ENCODE measurements at places on chromosomes 6 and 20.

GRCh38 chr20:11891077-11891775, 26.5 kb upstream of the BTBD3 start:
- peak; percentile 4 for DNase-seq

- DNase-seq, result no peak
Measured at GRCh38 chr6:124283486-124283885, 479.8 kb downstream of the NKAIN2 start.

GRCh38 chr6:137246791-137247202, 27.6 kb upstream of the IFNGR1 start:
- no peak for DNase-seq

DNA sequence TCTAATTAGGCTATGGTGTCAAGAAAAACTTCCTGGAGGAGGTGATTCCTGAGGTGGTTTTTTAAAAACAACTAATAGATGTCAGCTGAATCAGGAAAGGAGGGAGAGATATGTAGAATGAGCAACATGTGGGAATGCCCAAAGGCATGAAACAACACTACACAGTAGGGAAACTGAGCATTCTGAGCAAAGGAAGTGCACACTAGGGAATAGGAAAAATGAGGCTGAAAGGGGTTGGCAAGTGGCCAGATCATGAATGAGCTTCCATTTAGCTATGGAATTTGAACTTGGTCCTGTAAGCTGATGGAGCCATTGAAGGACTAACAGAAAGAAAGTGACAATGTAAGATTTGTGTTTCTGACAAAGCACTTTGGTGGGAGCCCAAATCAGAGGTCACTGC, 16.9 kb upstream of the SLC35F1 start:
- no peak for DNase-seq

- DNase-seq, result no peak
Measured at GRCh38 chr6:45094831-45095230, 233.3 kb upstream of the RUNX2 start.

DNA sequence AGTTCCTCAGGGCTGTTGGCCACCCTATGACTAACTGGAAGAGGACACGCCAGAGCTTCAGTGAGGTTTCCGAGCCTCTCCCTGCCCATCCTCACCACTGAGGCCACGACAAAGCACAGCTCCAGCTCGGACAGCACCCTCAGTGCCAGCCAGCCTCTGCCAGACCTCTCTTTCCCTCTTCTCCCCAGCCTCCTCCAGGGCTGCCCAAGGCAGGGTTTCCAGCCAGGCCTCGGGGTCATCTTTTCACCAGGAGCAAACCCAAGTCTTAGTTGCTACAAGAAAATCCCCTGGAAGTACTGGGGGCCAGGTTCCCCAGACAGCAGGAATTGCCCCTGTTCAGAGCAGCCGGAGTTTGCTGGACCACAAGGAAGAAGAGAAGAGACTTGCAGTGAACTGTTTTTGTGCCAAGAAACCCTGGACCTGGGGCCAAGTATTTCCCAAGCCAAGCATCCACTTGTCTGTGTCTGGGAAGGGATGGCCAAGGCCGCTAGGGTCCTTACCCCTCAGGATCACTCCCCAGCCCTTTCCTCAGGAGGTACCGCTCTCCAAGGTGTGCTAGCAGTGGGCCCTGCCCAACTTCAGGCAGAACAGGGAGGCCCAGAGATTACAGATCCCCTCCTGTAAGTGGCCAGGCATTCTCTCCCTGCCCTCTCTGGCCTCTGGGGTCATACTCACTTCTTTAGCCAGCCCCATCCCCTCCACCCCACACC, 41.6 kb downstream of the PLAGL2 start:
- no peak for DNase-seq

DNA sequence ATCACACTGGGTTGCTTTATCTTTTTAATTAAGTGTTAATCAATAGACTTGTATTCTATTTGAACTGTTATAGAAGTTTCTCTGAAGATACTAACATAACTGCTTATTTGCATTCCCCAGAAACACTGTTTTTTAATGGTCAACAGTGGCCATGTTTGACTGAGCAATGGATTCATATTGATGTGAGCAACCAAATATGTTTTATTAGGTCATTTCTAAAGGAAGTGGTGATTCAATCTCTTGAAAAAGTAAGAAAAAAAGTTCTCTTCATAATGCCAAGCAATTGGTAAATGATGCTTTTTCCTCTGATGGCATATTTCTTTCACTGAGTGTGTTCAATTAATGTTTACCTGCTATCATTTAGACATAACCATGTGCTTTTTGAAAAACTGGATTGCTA, 593.0 kb upstream of the CITED2 start:
- no peak for DNase-seq

DNA sequence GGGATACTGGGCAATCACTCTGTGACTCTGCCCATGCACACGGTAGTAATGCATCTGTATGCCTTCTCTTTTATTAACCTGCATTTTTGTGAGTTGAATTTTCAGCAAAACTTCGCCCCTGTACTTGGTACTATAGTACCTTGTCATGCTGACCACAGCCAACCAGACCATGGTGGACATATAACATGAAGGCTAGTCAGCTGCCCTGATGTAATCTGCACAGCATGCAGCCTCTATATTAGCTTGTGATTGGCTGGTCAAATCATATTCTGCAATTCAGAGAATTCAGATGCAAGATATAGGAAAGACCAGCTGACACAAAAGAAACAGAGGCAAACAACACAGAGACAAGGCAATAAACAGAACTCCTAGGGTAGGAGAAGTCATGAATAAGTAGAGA, 200.9 kb upstream of the JARID2 start:
- no peak for DNase-seq

- DNase-seq, result no peak
Measured at GRCh38 chr20:58650181-58650775, 805 bp upstream of the STX16 start.

DNA sequence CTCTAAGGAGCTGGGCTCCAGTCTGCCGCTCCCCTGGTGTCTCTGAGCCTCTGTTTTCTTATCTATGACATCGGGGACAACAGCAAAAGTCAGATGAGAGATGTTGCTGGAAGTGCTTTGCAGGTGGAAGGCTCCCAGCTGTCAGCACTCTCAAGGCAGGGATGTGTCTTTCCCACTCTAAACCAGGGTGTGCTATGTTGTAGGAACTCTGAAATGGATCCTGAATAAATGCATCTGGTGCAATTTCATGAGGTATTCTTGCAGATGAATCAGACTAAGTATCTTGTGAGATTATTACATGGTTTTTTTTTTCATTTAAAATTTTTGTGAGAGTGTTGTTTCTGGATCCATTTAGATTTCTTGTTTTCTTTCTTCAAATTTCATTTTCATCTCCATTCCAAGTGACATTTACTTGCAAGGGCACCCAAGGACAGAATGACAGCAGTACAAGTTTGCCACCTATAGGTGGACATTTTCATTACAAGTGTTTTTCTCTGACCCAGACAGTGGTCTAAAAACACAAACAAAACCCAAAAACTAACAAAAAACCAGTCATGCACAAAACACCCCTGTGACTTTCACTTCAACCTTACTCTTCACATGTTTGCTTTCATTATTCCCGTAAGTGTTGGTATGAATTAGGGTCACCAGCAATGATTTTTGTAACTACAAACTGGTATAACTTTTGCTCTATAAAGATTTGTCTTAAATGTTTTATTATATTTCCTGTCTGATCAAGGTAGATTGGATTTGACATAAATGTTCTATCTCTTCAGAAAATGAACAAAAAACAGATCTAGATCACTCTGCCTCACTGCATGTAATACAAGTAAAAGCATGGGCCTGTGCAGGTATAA, 14.7 kb upstream of the SIM1 start:
- no peak for DNase-seq

DNA sequence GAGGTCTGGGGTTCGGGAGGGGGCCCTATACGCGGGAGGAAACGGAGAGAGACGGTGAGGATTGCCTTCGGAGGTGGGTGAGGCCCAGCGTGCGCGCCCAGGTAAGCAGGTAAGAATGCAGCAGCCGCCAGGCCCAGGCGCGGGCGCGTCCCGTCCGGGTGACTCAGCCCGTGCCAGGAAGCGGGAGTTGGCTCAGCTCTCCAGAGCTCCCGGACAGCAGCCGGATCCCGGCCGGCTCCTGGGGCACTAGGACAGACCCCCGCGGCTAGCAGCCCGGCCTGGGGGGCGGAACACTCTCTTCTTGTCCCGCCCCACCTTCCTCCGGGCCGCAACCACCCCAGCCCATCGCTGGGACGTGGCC, 1.5 kb upstream of the MDFI start:
- no peak for DNase-seq

GRCh38 chr6:135891710-135892109, 40.2 kb downstream of the PDE7B start:
- no peak for DNase-seq

- DNase-seq, result no peak
Measured at GRCh38 chr20:62232194-62232593, 6.1 kb upstream of the OSBPL2 start.

GRCh38 chr6:44645276-44645675, 257.8 kb downstream of the CDC5L start:
- DNase-seq, result no peak

DNA sequence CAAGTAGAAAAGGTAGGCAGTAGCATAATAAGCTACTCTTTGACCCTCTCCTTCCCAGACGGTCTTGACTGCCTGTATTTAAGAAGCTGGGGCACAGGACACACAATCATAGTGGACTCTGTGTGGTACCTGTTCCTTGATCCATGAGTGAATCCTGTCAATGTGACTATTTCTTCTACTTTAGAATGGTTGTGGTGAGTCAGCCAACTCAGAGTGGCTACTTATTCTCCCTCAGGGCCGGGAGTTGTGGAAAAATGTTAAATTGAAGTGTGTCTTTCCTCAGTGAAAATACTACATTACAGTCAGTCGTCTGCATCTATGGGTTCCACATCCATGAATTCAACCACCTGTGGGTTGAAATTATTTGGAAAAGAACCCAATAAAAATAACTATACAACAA, 30.8 kb upstream of the PREP start:
- no peak for DNase-seq

- no peak for DNase-seq
Measured at GRCh38 chr6:137765059-137765458, 102.0 kb upstream of the TNFAIP3 start.

GRCh38 chr6:170459451-170459850, 93.7 kb downstream of the PSMB1 start:
- DNase-seq, result no peak

- no peak for DNase-seq
Measured at GRCh38 chr6:106128981-106129781, 43.0 kb downstream of the PRDM1 start.

Data from activated CD4-positive, alpha-beta T cell treated with anti-CD3 and anti-CD28 coated beads for 24 hours (primary cell).